ENCODE measurements at places on chromosomes 5 and 9. TPM values are rescaled to one million over a fixed set of nuclear protein-coding genes. Genes with fewer than 3 reads are reported as not detected.

- no peak for DNase-seq
Measured at GRCh38 chr9:72675586-72675985, 154.2 kb downstream of the TMC1 start.

- peak; percentile 69 for DNase-seq
Measured at GRCh38 chr9:136631038-136632000, 31.4 kb upstream of the EGFL7 start.

GRCh38 chr9:130183133-130183762, 11.0 kb downstream of the NCS1 start:
- peak; percentile 70 for DNase-seq

MELK gene
- polyA plus RNA-seq, result 32.7 TPM

- no peak for DNase-seq
Measured at GRCh38 chr5:40402007-40402364, 277.7 kb upstream of the PTGER4 start.

MLANA gene
- 1.0 TPM for polyA plus RNA-seq

GNA14 gene
- 16.6 TPM for polyA plus RNA-seq

INPP5E gene
- 12.6 TPM for polyA plus RNA-seq

DNA sequence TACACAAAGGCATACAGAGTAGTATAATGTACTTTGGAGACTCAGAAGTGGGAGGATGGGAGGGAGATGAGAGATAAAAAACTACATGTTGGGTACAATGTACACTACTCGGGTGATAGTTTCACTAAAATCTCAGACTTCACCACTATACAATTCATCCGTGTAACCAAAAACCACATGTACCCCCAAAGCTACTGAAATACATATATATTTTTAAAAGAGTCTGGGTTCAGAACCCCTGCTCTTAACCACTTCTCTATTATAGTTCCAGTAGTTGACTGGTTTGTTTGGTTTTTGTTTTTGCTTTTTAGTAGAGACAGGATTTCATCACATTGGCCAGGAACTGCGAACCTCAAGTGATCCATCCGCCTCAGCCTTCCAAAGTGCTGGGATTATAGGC, 22.6 kb downstream of the SGTB start:
- no peak for DNase-seq

- DNase-seq, result peak; percentile 31
Measured at GRCh38 chr5:180526269-180526668, 32.1 kb downstream of the CNOT6 start.

GRCh38 chr5:171849585-171850323, 64.1 kb downstream of the SMIM23 start:
- no peak for DNase-seq

- no peak for DNase-seq
Measured at GRCh38 chr9:70390933-70391341, 23.5 kb downstream of the KLF9 start.

- DNase-seq, result peak; percentile 42
Measured at GRCh38 chr5:88826646-88827585, 56.1 kb downstream of the MEF2C start.

ARHGAP26 gene
- polyA plus RNA-seq, result 14.7 TPM

DNA sequence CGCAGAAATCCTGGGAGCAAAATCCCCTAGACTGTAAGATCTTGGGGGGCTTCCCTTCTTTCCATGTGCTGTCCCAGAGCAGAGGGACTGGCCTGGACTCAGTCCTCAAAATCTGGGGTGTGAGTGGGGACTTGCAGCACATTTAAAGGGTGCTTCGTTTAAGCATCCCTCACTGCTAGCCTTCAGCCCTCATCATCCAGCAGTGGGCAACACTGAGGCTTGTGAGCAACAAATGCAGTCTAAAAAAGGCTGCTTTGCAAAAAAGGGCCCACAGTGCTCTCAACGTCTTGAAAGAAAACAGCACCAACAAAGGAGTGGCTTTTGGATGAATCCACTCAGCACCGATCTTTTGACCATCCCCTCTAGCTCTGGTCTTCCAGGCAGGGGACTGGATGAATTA, 128.3 kb upstream of the TBC1D2 start:
- no peak for DNase-seq

LRRC70 gene
- polyA plus RNA-seq, result 7.3 TPM

GRCh38 chr9:137672907-137673791, 54.3 kb downstream of the EHMT1 start:
- no peak for DNase-seq

PCDHGC3 gene
- 99.2 TPM for polyA plus RNA-seq

DNA sequence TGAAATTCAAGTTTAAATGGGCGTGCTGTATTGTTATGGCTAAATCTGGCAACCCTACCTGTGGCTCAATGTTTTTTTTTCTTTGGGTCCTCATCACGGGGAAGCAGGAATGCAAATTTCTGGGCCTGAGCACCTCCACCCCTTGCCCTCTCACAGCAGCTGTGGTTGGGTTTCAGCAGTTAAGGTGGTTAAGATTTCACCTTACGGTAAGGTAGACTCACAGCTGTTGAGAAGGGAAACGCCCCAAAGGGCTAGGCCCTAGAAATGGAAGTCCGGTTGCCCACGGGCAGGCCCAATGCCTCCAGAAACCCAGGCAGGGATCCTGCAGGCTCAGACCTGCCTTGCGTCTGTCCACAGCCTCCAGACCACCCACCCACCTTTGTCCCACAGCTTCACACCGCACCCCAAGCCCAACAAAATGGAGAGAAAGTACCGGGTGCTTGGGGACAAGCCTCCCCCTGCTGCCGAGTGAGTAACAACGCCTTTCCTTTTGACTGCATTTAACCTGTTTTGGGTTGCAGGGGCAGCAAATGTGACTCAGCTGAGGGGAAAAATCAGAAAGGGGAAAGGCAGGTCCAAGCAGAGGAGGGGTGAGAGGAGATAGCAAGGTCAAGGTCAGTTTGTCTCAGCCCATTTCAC, 48.1 kb upstream of the TDRD7 start:
- no peak for DNase-seq

DNA sequence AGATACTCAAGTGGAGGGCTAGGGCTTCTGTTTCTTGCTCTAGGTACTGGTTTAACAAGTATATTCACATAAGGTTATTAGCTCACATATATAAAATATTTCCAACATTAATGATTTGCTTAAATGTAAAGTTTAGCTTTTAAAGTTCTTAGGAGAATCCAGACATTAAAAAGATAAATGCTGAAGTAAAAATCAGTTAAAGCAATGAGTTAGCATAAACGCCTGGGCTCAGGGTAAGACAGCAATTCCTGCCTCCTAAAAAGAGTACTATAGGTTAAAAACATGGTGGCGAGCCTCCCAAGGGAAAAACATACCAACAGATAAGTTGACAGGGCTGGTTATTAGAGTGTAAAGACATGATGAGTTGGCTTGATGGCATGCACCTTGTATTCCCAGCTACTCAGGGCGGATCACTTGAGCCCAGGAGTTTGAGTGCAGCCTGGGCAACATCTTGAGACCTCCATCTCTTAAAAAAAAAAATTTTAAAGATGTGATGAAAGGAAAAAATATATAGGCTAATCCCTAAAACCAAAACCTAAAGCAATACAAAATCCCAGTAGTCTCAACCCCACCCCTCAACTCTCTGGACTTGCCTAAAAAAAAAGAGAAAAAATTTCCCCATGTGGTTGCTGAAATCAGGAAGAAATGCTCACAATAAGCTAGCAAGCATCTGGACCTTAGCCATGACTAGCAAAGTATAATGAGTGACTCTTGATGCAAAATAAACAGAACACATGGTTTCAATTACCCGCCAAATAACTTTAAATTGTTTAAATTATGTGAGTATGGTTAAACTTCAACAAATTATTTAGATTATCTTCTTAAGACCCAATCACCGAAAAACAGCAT, 3.6 kb downstream of the GOLPH3 start:
- no peak for DNase-seq

DNA sequence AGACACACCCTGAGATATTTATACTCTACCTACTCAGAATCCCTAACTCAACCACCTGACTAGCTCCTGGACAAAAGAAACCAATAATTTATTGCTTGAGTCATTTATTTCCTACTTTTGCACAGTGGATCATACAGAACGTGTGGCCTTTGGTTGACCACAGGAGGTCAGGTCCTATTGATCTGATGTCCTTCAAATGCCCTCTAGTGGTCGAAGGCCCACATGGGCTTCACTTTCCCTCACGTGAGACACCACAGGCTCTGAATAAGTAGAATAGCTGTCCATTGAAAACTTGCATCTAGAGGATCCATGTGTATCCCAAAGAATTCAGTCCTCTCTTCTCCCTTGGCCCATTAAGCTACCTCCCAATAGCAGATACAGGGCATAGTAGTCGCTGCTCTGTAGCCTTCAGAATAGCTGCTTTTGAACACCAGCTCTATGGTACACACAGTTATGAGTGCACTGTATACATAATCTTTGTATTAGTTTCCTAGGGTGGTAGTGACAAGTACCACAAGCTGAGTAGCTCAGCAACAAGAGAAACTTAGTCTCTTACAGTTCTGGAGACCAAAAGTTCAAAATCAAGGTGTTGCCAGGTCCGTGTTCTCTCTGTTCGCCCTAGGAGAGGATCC, 177.6 kb upstream of the SMARCA2 start:
- peak; percentile 10 for DNase-seq

Data from left kidney (tissue), 8 donors.